ENCODE measurements at places on chromosomes 6 and 20.
A peak's percentile ranks its signal among the peaks of the same experiment; 100 is the strongest.

GRCh38 chr6:149026530-149026942 is 279.7 kb downstream of the UST start:
- DNase-seq, result peak; percentile 66

GRCh38 chr6:168118935-168119334 is 39.9 kb upstream of the FRMD1 start:
- no peak for DNase-seq

GRCh38 chr6:6803180-6803977 is 214.9 kb downstream of the LY86 start:
- no peak for DNase-seq

DNA sequence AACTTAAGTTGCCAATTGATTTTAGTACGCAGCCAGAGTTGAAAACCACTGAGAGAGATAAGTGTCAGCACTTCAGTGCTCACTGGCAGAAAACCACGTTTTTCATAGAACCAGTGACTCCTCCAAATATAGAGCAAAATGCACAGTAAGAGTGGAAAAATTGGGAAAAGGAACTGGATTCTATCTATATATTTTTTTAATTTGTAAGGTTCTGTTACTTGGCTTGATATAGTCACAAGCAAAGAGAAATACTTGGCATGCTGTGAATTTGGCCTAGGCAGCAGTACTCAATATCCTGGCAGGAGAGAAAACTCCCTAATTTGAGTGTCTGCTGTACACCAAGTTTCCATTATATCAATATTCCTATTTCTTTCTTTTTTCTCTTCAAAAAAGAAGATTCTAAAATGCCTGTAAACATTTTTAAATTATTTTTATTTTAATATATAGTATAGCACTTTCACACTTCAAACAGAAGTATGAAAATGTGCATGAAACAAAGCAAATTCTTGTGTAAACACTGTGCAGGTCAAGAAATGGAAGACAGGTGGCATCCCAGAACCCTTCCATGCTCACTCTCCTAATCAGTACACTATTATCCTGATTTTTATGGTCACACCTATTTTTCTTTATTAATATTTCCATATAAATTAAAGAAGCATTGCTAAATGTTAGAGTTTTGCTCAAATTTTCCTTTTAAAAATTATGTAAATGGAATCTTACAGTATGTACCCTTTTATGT is 561.8 kb upstream of the RNF217 start:
- peak; percentile 5 for DNase-seq

DNA sequence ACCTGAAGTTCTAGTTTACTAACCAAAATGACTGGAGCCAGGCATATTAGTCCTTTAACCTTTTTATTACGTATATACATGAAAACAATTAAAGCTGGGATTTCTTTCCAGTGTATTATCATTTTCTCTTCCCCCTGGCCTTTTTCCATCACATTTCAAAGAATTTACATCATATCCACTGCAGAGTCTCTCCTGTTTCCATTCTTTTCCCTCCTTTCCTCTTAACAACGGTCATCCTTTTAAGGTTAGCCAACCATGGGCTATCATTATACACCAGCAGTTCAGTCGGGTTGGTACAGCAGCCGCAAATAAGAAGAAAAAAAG is 104.6 kb downstream of the TFAP2A start:
- DNase-seq, result no peak

- DNase-seq, result no peak
Observed at GRCh38 chr6:125149256-125150144, 4.1 kb upstream of the TPD52L1 start.

DNA sequence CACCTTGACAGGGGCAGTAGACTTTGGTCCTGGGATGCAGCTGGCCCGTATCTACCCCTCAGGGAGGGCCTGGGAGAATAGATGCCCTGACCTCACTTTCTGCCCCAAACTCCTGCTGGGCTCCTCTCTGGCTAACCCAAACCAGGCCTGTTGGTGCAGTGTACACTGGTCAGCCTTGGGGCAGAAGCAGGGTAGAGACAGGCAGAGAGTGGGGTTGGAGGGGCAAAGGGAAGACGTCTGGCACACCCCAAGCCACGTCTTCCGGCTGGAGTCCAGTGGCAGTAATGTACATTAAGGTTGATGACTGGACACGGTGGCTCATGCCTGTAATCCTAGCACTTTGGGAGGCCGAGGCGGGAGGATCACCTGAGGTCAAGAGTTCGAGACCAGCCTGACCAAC is 9.3 kb downstream of the DDR1 start:
- no peak for DNase-seq

- no peak for DNase-seq
Observed at GRCh38 chr20:37804584-37805566, 98.1 kb upstream of the VSTM2L start.
